ENCODE measurements at places on chromosomes 6 and 20. TPM values are rescaled to one million over a fixed set of nuclear protein-coding genes. Genes with fewer than 3 reads are reported as not detected.
A peak's percentile ranks its signal among the peaks of the same experiment; 100 is the strongest.

DNA sequence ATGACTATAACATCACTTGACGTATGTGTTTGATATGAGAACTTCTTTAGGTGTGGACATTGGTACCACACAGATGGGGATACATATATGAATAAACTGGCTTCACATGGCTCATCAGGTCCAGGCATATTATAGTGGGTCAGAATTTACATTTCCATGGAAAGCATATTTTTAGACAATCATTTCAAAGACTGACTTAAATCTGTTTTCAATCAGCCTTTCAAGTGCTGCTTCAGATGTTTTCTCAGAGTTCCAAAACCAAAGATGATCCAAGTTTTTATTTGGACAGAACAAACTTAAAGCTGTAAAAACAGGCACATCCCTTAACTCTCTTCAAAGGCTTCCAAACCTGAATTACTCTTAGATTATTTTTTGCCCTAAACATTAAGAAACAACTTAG is 88.1 kb downstream of the PRSS35 start:
- DNase-seq = no peak

RNF39 gene
- 7.1 TPM for total RNA-seq

DNA sequence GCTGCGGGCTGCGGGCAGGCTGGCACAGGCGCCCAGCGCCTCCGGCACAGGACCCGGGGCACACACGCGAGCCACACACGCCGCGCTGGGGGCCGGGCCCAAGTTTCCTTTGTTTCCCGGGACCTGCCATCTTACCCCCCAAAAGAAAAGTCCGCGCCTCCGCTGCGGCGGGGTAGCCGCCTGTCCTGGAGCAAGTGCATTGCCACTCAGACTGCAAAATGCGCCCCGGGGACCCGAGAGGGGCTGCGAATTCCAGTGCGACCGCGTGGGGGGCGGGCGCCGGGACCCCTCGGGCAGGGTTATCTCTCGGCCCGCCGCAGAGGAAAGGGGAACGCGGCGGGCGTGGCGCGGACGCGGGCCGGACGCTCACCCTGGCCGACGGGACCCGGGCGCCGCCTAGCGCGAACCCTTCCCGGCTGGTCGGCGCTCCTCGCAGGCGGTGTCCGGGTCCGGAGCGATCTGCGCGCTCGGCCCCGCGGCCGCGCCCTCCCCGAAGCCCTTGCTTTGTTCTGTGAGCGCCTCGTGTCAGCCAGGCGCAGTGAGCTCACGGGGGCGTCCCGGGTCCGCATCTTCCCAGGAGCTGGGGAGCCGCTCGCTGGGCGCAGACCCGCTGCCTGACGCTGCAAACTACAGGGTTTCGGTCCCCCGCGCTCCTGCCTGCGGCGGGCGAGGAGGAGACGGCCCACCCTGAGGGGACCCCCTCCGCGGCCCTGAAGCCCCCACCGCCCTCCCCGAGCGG is 639 bp upstream of the CD24 start:
- DNase-seq = peak; percentile 75

DNA sequence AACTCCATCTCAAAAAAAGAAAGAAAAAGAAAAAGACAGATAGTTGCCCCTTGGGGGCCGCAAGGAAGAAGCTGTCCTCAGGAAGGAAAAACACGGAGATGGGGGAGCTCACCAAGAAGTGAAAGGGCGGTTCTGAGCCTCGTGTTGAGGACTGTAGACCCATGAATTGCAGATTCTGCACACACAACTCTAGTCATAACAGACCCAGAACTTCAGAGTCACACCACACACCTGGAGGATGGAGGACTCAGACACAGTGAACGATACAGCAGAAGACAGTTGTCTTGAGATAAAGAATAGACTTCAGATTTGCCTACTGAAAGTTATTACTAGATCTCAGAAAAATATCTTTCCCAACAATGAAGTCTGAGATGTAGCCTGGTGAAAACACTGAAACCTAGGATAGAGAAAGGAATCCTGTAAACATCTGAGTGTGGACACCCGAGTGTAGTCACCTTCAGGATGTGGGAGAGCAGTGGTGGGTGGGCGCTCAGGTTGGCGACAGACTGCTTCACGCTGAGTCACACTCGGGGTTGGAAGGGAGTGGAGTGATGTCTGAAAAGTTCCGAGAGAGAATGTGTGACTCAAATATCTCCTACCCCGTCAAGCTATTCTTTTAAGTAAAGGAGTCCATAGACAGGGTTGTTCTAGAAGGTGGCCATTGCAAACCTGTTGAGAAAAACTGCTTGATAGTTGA is 88.1 kb downstream of the MAP3K4 start:
- DNase-seq = no peak

CD24 gene
- 472 TPM for total RNA-seq

PTGIS gene
- total RNA-seq = 15.1 TPM

GRCh38 chr20:24492031-24492607 is 22.7 kb downstream of the SYNDIG1 start:
- DNase-seq = no peak

DNA sequence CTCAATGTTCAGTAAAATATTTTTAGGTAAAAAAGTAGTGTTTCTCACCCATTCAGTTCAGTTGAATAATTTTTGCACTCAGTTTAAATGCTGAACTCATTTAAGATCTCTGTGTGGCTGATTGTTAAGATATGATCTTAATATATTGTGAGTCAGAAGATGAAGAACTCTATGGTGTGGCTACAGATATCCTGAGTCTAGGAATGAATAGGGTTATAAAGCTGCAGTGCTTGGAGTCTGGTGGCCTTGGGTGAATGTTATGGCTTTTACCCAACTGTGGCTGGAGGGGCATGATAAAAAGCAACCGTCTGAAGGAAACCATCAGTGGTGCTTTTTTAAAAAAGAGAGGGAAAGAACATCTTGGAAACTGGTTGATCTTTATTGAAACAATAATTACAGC is 65.9 kb downstream of the CCN2 start:
- DNase-seq = no peak

DNA sequence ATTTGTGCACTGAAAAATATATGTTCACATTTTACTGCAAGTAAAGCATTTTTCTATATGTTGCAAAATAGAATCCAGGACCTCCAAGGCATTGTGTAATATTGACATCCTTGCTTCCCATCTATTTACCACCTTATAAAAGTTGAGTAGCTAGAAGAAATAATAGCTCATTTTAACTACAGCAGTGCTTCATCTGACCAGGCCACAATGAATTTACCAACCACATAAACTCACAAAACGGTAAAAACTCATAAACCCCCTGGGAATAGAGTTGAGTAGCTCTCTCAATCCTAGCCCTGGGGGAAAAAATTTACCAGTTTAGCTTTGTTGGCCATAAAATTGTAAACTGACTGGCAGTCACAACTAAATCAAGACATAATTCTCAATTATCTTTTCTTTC is 3.9 kb downstream of the ATXN1 start:
- DNase-seq = no peak

- DNase-seq = no peak
Measured at GRCh38 chr6:1809291-1809988, 199.7 kb downstream of the FOXC1 start.

- peak; percentile 28 for DNase-seq
Measured at GRCh38 chr6:116924245-116924644, 47.2 kb downstream of the RFX6 start.

CST4 gene
- total RNA-seq = not detected

DEF6 gene
- total RNA-seq = 4.9 TPM

DNA sequence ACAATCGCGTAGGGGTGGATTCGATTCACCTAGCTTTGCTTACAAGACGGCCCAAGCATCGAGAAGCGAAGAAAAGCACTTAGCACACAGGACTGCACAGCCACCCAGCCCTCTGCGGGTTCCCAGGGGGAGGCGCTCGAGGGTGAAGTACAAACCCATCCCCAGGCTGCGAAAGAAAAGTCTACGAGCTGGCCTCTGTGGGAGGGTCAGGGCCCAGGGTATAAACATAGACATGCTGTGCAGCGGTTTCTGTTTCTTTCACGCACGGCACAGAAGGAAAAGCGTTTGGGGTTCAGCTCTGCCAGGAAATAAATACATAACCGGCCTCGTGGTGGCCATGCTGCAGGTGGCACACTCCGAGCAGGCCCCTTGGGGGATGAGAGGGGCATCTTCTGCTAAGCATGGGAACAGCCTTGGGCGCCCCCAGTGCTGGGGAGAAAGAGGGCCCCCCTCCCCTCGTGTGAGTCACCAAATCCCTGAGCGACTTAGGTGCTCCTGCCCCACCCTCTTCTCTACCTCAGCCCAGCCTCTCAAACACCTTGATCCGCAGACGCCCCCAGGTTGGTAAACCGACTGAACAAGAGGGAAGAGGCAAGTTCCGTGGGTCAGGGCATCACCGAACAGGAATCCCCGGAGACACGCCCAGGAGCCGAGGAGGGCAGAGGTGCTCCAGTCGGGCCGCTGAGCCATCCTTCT is 91.6 kb upstream of the RIPOR2 start:
- no peak for DNase-seq

MC3R gene
- not detected for total RNA-seq

- DNase-seq = no peak
Measured at GRCh38 chr20:56422076-56422823, 10.2 kb downstream of the CASS4 start.

DNA sequence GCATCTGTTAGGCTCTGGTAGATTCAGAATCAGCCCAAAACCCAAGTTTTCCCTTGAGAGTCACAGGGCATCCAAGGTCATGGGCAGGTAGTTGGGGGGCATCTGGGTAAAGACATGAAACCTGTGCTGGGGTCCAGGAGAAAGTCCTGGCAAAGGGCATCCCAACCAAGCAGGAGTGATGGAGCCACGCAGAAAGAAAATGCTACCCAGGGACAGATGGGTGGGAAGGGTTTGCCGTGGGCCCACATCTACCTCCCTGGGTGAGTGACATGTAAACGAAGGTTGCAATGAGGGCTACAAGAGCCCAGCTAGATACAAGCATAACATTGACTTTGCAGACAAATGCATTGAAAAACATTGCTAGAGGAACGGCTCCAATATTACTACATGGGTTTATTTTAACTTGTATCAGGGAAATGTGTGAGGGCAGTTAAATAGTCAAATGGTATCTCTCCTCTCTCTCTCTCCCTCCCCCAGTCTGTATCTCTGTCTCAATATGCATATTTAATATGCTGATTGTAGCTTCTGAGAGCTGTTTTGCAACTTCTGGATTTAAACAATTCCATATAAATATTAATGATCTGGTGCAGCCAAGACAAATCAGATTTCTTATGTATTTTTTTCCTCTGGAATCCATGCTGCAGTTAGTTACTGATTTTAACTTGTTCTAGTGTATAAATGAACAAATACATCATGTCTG is 135.7 kb downstream of the SYNDIG1 start:
- no peak for DNase-seq

CRISP2 gene
- not detected for total RNA-seq

DNA sequence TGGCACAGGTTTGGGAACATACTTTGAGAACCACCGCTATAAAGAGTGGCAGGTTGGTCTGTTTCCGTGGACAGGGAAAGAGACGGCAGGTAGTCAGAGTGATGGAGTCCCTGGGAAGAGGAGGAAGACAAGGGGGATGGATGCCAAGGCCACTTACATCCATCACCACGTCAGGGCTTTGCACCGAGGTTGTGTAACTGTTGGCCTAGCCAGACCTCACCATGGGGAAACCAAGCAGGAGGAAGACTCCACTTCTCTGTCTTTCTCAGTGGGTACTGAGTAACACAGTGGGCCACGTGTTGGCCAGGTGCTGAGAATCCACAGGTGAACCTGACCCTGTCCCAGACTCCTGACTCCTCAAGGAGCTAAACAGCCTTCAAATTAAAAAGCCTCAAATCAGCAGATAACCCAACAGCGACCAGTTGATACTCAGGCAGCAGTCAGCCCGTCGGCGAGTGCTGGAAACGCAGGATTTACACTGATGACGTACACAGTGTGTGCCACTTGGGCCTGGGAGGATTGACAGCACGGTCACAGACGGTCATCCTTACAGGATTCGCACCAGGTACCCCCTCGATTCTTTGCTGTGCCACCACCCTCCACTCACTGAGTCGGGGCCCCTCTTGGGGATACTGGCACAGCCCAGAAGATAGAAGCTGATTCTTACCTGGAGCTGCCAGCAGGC is 134.6 kb upstream of the SNX9 start:
- no peak for DNase-seq

GRCh38 chr6:35511562-35511941 is 1.1 kb downstream of the TULP1 start:
- no peak for DNase-seq

DNA sequence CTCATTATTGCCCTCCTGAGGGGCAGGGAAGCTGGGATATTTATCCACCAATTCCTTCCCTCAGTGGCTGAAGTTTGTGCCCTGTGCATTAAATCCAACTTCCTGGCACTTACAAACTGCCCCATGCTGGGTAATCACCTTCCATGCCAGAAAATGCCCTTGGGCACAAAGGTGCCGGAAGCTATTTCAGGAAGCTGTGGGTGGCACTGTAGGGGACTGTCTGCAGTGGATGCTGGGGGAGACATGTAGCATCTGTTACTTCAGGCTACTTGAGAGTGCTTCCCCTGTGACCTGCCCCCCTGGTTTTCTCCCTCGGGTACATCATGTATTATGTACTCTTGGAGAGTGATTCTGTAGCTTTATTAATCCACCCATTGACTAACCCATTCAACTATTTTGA is 24.7 kb upstream of the RALGAPA2 start:
- no peak for DNase-seq

- DNase-seq = no peak
Measured at GRCh38 chr6:153725456-153725855, 313.6 kb upstream of the OPRM1 start.

LINC00237 gene
- total RNA-seq = not detected

SEL1L2 gene
- total RNA-seq = not detected

GRCh38 chr20:64168381-64169090 is 4.3 kb downstream of the MYT1 start:
- no peak for DNase-seq

- DNase-seq = no peak
Measured at GRCh38 chr6:144997996-144998395, 712.9 kb downstream of the UTRN start.

HFE gene
- 4.5 TPM for total RNA-seq

CST5 gene
- total RNA-seq = not detected

KHDC1L gene
- total RNA-seq = not detected

GRCh38 chr20:10910535-10911178 is 236.9 kb upstream of the JAG1 start:
- DNase-seq = no peak

HLA-F gene
- total RNA-seq = 32.7 TPM

SLC35F1 gene
- not detected for total RNA-seq

DNA sequence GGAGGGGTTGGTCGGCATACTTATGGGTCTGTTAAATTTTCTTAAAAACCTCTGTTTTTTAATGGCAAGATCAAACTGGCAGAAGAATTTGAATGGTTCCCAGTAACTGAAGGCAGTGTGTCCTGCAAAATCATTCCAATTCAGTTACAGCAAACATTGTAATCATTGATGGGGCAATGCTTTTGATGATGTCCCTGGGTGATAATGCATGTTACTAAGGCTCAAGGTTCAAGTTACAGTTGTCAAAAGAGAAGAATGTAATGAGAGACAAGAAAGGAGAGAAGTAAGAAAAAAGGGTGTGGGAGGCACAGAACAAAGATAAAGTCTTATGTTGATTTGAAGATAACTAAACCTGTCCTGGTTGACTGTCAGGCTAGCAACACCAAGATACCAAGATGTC is 54.9 kb downstream of the CEP162 start:
- no peak for DNase-seq

Measured in stomach (tissue), 19 donors.